ENCODE measurements at places on chromosomes 1 and 21.

GRCh38 chr1:44617703-44618029 lies 56.6 kb downstream of the TMEM53 start:
- no peak for DNase-seq

DNA sequence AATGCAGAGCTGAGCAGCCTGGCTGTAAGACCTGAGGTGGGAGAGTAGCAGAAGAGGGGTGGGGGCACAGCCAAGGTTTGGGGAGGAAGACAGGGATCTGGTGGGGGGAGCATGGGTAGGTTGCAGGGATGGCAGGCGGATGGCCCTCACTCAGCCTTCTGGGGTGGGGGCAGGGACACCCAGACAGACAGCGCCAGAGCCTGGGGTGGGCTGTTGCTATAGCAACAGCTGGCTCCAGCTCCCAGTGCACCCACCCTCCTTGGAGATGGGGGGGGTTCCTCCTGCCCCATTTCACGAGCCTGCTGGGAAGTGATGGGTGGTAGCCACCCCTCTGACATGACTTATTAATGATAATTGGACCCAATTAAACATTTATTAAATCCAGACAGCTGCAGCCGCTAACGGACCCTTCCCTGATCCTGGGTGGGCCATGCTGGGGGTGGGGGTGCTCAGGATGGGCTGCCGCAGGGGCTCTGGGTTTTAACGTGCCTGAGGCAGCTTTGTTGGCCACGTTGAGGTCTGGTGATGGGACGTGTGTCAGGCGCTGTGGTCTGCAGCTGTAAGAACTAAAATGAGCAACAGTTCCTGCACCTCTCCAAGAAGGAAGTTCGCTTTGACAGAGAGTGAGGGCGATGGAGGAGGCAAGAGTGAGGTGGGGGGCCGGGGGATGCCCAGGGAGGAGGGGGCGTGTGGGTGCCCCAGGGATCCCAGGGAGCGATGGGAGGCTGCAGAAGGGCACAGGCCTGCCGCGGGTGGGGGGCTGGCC lies 19.4 kb downstream of the AGRN start:
- no peak for DNase-seq

DNA sequence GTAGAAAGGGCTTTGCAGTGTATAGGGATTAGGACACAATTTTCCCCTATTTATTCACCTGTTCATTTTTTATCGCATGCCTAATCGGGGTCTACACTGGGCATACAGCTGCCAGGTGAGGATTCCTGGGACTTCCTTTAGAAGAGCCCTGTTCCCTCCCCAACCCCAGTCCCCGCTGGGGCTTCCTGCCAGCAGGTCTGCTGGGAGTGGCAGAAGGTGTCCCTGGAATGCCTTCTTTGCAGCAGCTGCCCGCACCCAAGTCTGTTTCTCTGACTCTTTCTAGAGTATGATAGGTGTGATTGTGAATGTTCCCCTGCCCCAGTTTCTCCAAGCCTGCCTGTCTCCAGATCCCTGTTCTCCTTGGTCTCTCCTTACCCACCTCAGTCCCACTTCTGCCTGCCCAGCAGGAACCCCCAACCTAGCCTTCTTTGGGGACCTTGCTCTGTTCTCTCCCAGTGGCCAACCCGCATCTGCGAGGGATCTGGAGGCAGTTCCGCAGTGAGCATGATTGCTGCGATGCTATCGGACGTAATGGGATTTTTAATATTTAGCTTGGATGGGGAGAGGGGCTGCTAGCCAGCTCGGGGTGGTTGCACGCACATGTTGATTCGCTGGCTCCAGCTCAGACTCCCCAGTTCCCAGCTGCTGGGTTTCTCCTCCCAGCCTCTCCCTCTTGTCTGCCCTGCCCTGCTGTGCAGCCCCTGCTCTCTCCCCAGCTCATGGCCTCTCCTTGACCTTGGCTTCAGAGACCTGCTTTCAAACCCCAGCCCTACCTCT lies 79.8 kb downstream of the EPHB2 start:
- no peak for DNase-seq

DNA sequence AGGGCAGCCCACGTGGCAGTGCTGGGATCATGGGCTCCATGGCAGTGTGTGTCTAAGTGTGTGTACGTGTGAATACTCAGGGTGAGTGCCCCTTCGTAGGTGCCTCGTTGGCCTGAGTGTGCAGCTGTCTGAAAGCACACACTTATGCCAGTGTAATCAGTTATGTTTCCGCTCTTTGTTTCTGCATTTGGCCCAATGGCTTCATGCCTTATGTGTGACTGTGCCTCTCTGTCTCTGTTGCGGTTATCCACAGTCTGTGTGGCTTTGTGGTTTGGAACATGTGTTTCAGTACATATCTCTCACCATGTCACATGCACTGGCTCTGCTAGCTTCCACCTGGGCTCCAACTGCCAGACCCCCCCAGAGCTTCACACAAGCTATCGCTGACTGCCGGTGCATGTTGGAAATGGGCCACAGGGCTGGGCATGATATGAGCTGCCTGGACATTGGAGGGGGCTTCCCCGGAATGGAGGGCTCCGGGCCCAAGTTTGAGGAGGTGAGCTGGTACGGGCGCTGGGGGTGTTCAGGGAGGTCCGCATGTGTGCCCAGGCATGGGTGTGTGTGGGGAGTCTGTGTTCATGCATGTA lies 70.3 kb upstream of the TINAGL1 start:
- DNase-seq: no peak
